ENCODE measurements at places on chromosomes 16 and 17.

GRCh38 chr16:48498769-48499631, 111.0 kb downstream of the N4BP1 start:
- DNase-seq, result no peak

- no peak for DNase-seq
These were observed 245.2 kb upstream of the SDK2 start for GRCh38 chr17:73889439-73889838.

- DNase-seq, result no peak
These were observed 147.5 kb upstream of the GSE1 start for GRCh38 chr16:85465328-85466303.

GRCh38 chr17:75913537-75914210, 9.0 kb upstream of the MRPL38 start:
- no peak for DNase-seq

DNA sequence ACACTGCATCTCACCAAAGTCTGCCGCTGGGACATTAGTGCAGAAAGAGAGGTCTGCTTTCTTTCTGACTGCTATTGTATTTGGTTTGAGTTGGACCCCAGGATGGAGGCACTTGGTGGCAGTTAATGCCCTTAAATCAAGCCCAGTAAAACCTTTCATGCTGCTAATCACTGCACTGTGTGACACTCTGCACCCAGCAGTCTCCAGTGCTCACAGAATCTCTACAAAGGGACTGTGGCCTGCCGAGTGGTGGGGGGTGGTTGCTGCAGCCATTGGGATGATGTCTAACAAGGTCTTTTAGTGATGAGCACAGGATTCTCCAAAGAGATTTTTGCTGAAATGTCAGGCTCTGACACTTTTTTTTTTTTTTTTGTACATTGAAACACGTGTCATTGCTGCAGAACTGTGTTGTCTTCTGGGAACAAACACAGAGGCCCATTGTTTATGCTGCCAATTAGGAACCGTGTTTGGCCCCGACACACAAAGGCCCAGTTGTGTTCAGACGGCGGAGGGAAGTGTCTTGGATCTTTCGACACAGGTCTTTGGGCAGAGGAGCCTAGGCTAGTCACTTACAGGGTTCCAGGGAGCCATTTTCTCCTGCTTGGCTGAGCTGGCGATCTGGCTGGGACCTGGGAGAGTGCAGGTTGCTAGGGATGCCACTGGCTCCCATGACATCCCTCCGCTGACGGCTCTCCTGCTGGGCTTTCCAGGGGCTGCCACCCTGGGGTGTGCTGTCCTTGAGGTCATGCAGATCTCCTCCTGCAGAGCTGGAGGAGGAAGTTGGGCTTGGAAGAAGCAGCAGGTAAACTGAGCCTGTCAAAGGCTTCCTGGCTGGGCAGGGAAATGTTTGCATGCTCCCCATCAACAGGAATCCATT, 16.2 kb upstream of the TNRC6C start:
- no peak for DNase-seq

GRCh38 chr17:51054748-51055147, 65.9 kb downstream of the SPAG9 start:
- DNase-seq, result no peak

GRCh38 chr16:3656491-3657468, 2.3 kb downstream of the DNASE1 start:
- no peak for DNase-seq

GRCh38 chr17:43367737-43368242, 31.0 kb upstream of the ARL4D start:
- peak; percentile 56 for DNase-seq

DNA sequence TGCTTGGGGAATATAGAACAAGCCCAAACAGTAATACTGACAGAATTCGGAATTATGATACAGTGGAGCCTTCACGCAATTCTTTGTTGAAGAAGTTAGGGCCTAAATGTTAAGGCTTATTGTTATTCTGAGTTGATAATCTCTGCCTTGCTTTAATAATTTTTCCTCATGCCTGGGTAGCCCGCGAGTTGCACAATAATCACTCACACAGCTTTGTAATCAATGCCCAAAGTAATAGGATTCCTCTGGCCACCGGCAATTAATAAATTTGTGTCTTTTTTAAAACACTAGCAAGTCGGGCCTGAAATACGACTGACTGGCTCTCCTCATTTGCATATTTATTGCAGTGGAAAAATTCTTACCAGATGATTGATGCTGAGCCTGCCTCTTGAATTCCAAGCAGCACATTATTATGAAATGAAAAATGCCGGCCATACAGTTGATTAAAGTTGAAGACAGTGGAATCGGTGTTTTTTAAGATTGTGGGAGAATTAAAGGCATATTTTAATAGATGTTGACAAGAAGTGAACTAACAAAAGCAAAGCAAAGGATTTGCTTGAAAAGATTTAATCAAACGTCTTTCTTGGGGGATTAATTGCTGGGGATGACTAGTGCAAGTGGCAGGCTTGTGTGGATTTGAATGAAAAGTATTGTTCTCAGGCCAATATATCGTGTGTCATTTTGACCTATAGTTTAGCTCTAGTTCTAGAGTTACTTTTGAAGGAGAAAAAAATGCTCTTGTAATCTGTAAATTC, 30.2 kb downstream of the AATF start:
- no peak for DNase-seq

GRCh38 chr17:2398655-2399571, 1.9 kb downstream of the MNT start:
- DNase-seq, result no peak

GRCh38 chr16:3171181-3171854, 16.7 kb upstream of the OR1F1 start:
- peak; percentile 69 for DNase-seq

- no peak for DNase-seq
These were observed 112.9 kb upstream of the ZKSCAN2 start for GRCh38 chr16:25370541-25370940.

DNA sequence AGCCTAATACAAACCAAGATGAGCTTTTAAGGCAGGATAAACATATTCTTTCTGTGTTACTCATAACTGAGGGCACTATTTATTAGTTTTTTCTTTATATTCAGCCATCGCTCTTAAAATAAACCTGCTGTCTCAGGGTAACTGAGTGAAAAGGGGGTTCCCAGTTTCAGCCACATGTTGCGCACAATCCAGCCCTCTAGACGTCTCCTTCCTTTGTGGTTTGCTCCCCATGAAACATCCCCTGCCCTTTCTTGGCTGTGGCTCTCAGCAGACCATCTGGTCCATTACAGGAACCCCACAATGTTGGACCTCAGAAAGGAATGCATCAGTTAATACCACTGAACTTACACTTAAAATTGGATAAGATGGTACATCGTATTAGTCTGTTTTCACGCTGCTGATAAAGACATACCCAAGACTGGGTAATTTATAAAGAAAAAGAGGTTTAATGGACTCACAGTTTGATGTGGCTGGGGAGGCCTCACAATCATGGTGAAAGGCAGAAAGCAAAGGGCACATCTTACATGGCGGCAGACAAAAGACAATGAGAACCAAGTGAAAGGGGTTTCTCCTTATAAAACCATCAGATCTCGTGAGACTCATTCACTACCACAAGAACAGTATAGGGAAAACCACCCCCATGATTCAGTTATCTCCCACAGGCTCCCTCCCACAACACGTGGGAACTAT, 12.6 kb upstream of the IL21R start:
- DNase-seq, result no peak

DNA sequence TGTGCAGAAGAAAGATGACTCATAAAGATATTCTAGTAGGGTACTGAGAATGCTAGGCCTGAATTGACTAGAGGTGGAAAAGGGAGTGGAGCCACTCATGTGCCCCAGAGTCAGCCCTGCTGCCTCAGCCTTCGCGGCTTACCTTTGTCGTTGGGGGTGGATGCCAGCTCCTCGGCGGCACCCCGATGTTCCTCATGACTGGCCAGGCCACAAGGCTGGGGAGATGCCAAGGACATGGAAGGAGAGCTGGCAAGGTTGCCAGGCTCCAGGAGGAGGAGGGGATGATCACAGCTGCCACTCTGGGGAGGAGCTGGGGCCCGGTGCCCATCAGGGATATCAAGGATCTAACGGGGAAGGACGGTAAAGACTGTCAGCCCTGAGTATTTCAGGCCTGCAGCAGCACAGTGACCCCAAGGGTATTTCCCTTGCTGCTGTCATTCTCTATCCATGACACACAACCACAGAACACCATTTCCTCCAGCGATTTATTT, 9.7 kb upstream of the SLC35B1 start:
- peak; percentile 69 for DNase-seq

GRCh38 chr16:1642148-1642547, 30.0 kb downstream of the CRAMP1 start:
- DNase-seq, result no peak

GRCh38 chr17:73338566-73339197, 26.9 kb upstream of the CDC42EP4 start:
- DNase-seq, result no peak

DNA sequence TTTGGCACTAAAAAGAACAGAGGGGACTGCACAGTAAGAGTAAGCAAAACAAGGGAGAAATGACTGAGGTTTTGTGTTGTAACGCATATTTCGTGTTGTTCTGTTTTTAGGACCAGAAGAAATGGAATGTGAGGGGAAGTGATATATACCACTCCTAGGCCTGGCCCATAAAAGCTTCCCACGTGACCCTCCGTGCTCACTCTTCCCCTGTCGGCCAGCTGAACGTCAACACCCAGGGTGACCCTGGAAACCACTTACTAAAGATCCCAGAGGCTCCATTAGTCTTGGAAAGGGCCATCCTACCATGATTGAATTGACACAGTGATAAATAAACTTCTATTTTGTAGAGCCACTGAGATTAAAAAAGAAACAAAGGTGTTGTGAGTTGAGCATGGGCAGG, 79.8 kb downstream of the HELZ start:
- DNase-seq, result no peak

GRCh38 chr16:16992975-16993765, 477.6 kb downstream of the XYLT1 start:
- peak; percentile 22 for DNase-seq

DNA sequence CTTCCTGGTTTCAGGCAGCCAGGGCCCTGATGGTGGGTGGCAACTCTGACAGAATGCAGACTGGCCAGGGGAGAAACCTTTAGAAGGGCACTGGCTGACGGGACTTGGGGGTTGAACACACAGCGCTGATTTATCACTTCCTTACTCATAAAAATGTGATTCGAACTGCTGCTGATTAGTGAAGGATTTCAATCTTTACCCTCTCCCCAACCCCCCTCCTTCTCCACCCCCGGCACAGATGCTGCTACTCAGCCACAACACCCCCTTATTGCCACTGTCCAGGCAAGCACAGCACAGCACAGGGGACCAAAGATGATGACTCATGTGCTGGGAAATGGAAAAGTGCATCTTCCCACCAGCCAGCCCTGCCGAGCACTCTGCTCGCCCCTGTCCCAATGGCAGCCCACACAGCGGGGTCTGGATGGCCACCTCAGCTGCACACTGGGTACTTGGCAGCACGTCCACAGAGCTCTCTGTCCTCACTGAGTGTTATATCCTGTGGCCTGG, 70.1 kb downstream of the SMG6 start:
- DNase-seq, result no peak

DNA sequence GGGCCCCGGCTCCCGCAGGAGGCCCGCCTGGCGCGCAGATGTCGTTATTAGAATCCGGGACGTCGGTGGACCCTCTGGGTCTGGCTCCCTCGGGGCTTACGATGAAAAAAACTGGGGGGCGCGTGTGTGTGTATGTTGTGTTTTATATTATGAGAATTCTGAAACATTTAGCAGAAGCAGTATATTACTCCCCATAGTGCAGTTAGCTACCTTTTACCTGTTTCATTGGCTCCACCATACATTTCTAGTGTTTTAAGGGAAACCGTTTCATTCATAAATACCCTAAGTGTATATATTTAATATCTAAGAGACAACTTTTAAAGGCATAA, 486 bp upstream of the DNAJA2 start:
- no peak for DNase-seq

GRCh38 chr16:76280421-76281215, 3.4 kb downstream of the CNTNAP4 start:
- no peak for DNase-seq

GRCh38 chr16:87145181-87146176, 171.7 kb downstream of the C16orf95 start:
- DNase-seq, result no peak

DNA sequence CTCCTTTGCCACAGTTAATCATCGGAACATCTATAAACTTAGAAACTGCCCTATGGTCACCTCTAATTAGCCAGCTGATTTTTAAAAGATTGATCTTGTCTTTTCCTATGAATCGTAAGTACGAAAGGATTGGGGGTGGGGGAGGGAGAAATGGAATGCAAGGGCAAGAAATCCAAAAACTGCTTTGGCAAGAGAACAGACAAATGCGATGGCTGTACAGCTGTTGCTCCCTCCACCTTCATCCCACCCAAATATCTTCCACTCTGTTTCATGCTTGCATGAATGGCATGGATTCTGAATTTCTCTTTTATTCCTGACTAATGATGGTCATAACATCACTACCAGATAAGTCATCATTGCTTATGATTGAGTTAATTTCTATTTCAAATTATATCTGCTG, 165.7 kb downstream of the STX8 start:
- DNase-seq, result no peak

DNA sequence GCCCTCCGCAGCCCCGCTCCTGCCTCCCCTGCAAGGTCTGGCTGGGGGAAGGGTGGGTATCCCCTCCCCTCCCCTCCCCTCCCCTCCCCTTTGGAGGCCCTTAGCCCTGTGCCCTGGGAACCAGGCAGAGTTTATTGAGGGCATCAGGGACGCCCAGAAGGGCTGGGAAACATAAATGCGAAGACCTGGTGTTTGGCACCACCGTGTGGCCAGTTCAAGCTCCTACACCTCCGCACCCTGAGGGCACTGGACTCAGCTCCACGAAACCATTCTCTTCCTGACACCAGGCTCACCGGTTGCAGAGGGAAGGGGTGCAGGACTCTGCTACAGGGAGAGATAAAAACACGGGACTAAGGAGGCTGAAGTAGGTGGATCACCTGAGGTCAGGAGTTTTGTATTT, 1.0 kb upstream of the AIPL1 start:
- DNase-seq, result peak; percentile 73

DNA sequence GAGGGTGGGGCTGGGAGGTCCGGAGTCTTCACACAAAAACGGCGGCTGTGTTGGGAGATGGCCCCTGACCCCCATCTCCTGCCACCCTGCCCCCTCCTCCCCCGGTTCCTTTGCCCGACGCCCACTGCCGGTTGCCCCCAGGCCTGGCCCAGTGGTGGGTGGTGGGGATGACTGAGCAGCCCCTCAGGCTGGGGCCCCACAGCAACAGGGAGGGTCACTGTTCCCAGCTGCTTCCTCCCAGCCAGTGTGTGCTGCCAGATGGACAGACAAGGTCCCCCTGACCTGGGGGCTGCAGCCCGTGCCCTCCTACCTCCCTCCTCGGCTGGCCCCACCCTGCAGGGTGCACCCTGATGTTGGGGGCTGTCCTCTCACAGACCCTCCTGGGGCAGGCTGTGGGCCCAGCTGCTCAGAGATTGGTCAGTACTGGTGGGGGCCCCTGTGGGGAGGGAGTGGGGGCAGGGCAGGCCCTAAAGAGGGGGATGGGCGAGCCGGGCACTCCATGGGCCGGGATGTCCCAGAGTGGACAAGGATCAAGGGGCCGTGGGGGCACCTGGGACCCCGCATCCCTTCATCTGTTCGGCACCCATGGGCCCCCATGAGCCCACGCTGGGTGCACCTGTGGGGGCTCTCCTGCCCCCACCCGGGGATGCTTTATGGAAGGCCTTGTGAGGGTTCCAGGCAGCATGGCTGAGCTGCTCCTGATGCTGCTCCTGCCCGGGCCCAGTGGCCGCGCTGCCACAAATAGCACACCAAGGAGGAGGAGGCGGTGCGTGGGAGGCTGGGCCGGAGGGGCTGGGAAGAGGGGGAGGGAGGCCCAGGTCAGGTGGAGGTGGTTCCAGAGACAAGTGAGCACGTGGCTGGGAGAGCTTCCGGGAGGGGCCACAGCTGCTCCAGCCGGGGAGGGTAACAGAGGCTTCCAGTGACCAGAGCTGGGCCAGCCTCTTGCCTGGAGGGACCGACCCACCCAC, 5.1 kb downstream of the C1QTNF8 start:
- DNase-seq, result no peak
